Activated CD4-positive, alpha-beta memory T cell treated with anti-CD3 and anti-CD28 coated beads, Interleukin-2, amount 10 ng/mL, durations not matched to agents 7 days and 5 days (primary cell): ENCODE measurements at places on chromosomes 11 and 22. TPM values are rescaled to one million over a fixed set of nuclear protein-coding genes. Genes with fewer than 3 reads are reported as not detected.

Gene FAM118A
- total RNA-seq, result 74.7 TPM

Gene IGF2
- 0.76 TPM for total RNA-seq

Gene IGSF9B
- 66.2 TPM for total RNA-seq

Gene NLRP10
- not detected for total RNA-seq

Gene HBG1
- not detected for total RNA-seq

Gene SLC5A12
- total RNA-seq, result not detected

Gene GRK2
- total RNA-seq, result 333 TPM

Gene CHRM1
- not detected for total RNA-seq

DNA sequence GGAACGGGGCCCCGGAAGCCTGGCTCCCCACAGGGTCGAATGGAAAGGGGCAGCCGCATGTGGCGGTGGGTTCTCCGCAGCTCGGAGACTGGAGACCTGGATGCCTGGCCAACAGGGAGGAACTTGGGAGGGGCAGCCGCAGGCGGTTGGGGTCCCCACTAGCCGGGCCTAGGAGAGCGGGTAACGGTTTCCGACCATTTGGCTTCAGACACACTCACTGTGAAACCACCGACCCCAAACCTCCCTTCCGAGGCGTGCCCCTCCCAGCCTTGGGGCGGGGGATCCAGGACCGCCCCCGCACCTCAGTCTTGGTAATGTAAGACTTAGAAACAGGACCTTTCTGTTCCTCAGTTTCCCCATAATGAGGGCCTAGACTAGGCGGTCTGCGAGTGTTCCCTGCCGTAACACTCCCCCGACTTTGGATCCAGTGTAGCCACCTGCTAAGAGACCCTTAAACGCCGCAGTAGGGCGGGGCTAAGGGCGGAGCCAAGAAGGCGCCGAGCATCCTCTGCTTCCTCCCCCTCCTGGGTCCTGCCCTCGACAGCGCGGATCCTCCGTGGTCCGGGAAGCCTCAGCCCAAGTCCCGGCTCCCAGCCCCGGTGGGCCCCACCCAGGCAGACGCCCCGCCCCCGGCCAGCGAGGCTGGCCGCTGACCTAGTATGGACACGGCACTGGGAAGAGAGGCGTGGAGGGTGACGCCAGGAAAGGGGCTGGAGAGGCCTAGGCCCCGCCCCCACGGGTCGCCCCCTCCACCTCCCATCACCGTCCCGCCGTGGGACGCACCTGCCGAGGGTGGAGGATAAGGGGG, 1.8 kb upstream of the RASGRP2 start:
- peaks cover 28% of the 10 kb centered on the region for H3K36me3 ChIP-seq
- H3K27me3 ChIP-seq, result no peaks in the 10 kb centered on the region
- H3K4me1 ChIP-seq, result peaks cover 53% of the 10 kb centered on the region
- H3K27ac ChIP-seq, result peak overlapping the region; percentile 90

DNA sequence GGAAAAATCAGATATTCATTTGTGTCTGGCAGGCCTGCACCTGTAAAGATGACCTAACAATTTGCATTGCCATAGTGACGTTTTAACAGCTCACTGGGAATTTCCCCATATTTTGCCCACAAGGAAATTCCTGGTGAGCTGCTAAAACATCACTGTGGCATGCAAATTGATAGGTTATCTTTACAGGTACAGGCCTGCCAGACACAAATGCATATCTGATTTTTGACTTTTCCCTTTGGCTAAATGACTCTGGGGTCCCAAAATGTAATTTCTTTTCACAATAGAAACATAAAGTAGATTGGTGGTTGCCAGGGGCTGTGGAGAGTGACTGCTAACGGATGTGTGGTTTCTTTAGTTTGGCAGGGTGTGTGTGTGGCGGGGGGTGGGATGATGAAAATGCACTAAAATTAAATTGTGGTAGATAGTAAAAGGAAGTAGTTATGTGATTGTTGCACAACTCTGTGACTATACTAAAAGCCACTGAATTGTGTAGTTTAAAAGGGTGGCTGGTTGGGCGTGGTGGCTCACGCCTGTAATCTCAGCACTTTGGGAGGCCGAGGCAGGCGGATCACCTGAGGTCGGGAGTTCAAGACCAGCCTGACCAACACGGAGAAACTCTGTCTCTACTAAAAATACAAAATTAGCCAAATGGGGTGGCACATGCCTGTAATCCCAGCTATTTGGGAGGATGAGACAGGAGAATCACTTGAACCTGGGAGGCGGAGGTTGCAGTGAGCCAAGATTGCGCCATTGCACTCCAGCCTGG, 18.5 kb upstream of the FEZ1 start:
- DNase-seq, result peak; percentile 68
- peaks cover 41% of the 10 kb centered on the region for H3K4me1 ChIP-seq
- no peak overlapping the region for H3K4me3 ChIP-seq
- peak overlapping the region; percentile 88 for H3K27ac ChIP-seq

GRCh38 chr11:15941206-15941770, 415.1 kb downstream of the SOX6 start:
- no peak overlapping the region for H3K4me3 ChIP-seq
- no peaks in the 10 kb centered on the region for H3K36me3 ChIP-seq
- no peaks in the 10 kb centered on the region for H3K27me3 ChIP-seq
- DNase-seq, result no peak

- H3K36me3 ChIP-seq, result peaks cover 3% of the 10 kb centered on the region
- no peak overlapping the region for H3K4me3 ChIP-seq
- peaks cover 2% of the 10 kb centered on the region for H3K27me3 ChIP-seq
- DNase-seq, result no peak
- H3K4me1 ChIP-seq, result no peaks in the 10 kb centered on the region
These were observed 41.9 kb downstream of the LRP5 start for GRCh38 chr11:68354148-68354872.

GRCh38 chr22:30054067-30054763, 26.0 kb upstream of the HORMAD2 start:
- no peak overlapping the region for H3K4me3 ChIP-seq
- DNase-seq, result no peak
- peaks cover 6% of the 10 kb centered on the region for H3K27me3 ChIP-seq

- H3K36me3 ChIP-seq, result peaks cover 55% of the 10 kb centered on the region
- no peak overlapping the region for H3K27ac ChIP-seq
- H3K4me1 ChIP-seq, result no peaks in the 10 kb centered on the region
- DNase-seq, result no peak
These were observed 16.9 kb downstream of the SAAL1 start for GRCh38 chr11:18088966-18089365.

- no peak overlapping the region for H3K4me3 ChIP-seq
- H3K27me3 ChIP-seq, result peaks cover 2% of the 10 kb centered on the region
- H3K36me3 ChIP-seq, result no peaks in the 10 kb centered on the region
- no peak overlapping the region for H3K27ac ChIP-seq
- DNase-seq, result no peak
These were observed 142.7 kb upstream of the CTSC start for GRCh38 chr11:88480223-88480622.

GRCh38 chr11:11382858-11383532, 29.9 kb upstream of the CSNK2A3 start:
- H3K4me3 ChIP-seq, result no peak overlapping the region
- DNase-seq, result no peak
- no peaks in the 10 kb centered on the region for H3K36me3 ChIP-seq
- no peaks in the 10 kb centered on the region for H3K4me1 ChIP-seq
- no peak overlapping the region for H3K27ac ChIP-seq

DNA sequence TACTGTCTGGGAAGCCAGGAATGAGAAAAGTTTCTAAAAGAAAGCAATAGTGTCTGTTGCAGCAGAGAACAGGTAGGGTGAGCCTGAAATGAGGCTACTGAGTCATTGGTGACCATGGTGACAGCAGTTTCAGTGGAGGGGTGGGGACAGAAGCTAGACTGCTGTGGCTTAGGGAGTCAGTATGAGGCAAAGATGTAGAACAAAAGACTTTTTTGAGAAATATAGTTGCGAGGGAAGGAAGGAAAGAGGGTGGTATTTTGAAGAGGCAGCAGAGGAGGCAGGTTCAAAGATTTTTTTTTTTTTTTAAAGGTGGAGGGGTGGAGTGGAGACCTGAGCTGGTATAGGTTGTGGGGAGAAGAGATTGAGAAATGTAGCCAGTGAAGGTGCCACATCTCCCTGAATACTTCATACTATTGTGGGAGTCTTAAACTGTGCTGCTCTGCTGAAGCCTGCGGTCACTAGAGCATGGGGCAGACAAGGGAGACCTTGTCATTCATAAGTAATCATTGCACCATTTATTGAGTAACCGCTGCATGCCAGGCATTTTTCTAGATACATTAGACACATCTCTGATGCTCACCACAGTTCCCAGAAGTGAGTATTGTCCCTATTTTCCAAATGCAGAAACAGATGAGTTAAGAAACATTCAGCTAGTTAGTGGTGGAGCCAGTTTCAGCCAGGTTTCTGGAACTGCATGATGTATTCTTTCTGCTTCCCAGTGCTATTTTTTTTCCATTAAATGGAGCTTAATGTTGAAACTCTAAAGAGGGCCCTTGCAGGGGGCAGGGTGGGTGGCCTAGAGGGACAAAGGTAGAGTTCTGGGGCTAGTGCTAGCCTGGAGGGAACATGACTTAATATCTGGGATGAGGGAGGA, 49.9 kb downstream of the STIM1 start:
- peaks cover 68% of the 10 kb centered on the region for H3K4me1 ChIP-seq
- peak overlapping the region; percentile 54 for H3K27ac ChIP-seq
- no peak overlapping the region for H3K4me3 ChIP-seq
- peak; percentile 70 for DNase-seq

GRCh38 chr22:46622081-46622521, 1.9 kb downstream of the GRAMD4 start:
- H3K4me1 ChIP-seq, result no peaks in the 10 kb centered on the region
- no peak overlapping the region for H3K27ac ChIP-seq
- no peak overlapping the region for H3K4me3 ChIP-seq
- H3K36me3 ChIP-seq, result no peaks in the 10 kb centered on the region
- H3K27me3 ChIP-seq, result no peaks in the 10 kb centered on the region

DNA sequence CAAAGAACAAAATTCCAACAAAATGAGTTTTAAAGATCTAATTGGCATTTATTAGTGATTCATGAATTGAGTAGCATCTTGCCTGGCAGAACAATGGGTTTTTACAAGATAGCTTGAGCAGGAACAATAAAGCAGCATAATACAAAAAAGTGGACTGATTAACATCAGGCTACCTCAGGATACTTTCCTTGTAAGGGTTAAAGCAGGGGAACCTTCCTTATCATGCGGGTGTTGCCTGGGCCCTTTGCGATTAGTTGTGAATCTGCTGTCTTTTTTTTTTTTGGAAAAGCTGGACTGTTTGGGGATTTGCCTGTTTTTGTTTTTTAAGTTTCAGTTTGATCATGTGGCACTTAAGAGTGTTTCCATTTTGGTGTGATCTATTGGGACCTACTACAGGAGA, 37.5 kb downstream of the EXPH5 start:
- H3K36me3 ChIP-seq, result no peaks in the 10 kb centered on the region
- no peak for DNase-seq

DNA sequence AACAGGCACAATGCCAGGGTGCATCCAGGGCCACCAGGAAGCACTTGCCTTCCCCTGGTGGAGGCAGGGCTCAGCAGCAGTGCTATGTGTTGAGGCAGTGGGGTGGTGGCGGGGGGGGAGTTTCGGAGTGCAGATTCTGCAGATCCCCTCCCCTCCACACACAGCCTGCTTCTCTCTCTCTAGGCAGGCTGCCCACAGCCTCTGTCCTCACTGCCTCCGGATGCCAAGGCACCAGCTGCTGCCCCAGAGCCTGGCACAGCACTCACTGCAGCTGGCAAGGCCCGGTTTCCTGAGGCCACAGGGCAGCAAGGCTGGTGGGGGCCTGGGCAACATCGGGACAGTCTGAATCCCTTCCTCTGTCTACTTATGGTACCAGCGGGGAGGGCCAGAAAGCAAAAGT, 35.8 kb downstream of the NRXN2 start:
- no peaks in the 10 kb centered on the region for H3K36me3 ChIP-seq
- peaks cover 19% of the 10 kb centered on the region for H3K4me1 ChIP-seq
- DNase-seq, result no peak
- H3K27ac ChIP-seq, result peak overlapping the region; percentile 32

- H3K36me3 ChIP-seq, result no peaks in the 10 kb centered on the region
- H3K4me1 ChIP-seq, result peaks cover 11% of the 10 kb centered on the region
- no peak overlapping the region for H3K27ac ChIP-seq
- peaks cover 45% of the 10 kb centered on the region for H3K27me3 ChIP-seq
- H3K4me3 ChIP-seq, result no peak overlapping the region
These were observed 16.8 kb upstream of the IGLL5 start for GRCh38 chr22:22870577-22871404.

DNA sequence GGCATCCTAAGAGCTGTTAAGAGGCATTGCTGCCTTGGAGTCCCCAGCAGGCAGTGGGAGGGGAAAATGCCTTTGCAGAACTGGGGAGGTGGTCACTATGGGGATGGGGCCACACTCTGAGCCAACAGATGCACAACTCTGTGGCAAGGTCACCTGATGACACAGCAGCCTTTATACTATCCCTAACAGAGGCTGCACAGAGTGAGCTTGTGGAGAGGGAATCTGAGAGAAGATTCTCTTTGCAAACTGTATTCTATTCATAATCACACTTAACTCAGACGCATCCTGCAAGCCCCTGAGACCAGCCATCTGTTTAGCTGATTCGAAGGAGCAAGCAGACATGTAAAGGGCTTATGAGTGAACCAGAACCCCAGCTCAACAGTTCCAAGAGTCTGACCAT, 49.0 kb upstream of the TTC12 start:
- H3K36me3 ChIP-seq, result no peaks in the 10 kb centered on the region
- no peak overlapping the region for H3K4me3 ChIP-seq
- H3K27me3 ChIP-seq, result peaks cover 5% of the 10 kb centered on the region
- peaks cover 6% of the 10 kb centered on the region for H3K4me1 ChIP-seq
- H3K27ac ChIP-seq, result no peak overlapping the region
- DNase-seq, result no peak

- peaks cover 64% of the 10 kb centered on the region for H3K27me3 ChIP-seq
- DNase-seq, result no peak
- H3K4me3 ChIP-seq, result no peak overlapping the region
These were observed 2.5 kb downstream of the FJX1 start for GRCh38 chr11:35620795-35621194.

GRCh38 chr22:39994566-39995392, at the start of gene FAM83F:
Gene FAM83F (plus strand): TSS chr22:39994954. CDS start chr22:39995043, 89 bp downstream.
- H3K4me1 ChIP-seq, result peaks cover 7% of the 10 kb centered on the region
- no peaks in the 10 kb centered on the region for H3K36me3 ChIP-seq
- H3K4me3 ChIP-seq, result peak within 1 kb of the TSS; percentile 13

GRCh38 chr11:20715464-20715863, 46.1 kb downstream of the NELL1 start:
- H3K36me3 ChIP-seq, result no peaks in the 10 kb centered on the region
- H3K27me3 ChIP-seq, result no peaks in the 10 kb centered on the region
- H3K27ac ChIP-seq, result no peak overlapping the region
- H3K4me3 ChIP-seq, result no peak overlapping the region
- H3K4me1 ChIP-seq, result no peaks in the 10 kb centered on the region
- DNase-seq, result no peak

- no peak for DNase-seq
- no peaks in the 10 kb centered on the region for H3K36me3 ChIP-seq
These were observed 6.3 kb downstream of the IGF2 start for GRCh38 chr11:2132874-2133240.

- H3K4me1 ChIP-seq, result peaks cover 8% of the 10 kb centered on the region
- H3K27me3 ChIP-seq, result no peaks in the 10 kb centered on the region
- H3K27ac ChIP-seq, result no peak overlapping the region
- no peak for DNase-seq
- no peak overlapping the region for H3K4me3 ChIP-seq
- H3K36me3 ChIP-seq, result peaks cover 15% of the 10 kb centered on the region
These were observed 8.2 kb downstream of the LTO1 start for GRCh38 chr11:69666752-69667536.

- H3K4me1 ChIP-seq, result peaks cover 5% of the 10 kb centered on the region
- H3K27ac ChIP-seq, result no peak overlapping the region
- peaks cover 26% of the 10 kb centered on the region for H3K27me3 ChIP-seq
- no peak overlapping the region for H3K4me3 ChIP-seq
- no peak for DNase-seq
These were observed 14.3 kb downstream of the OR52K1 start for GRCh38 chr11:4496557-4497248.

- no peak overlapping the region for H3K27ac ChIP-seq
- no peak overlapping the region for H3K4me3 ChIP-seq
- DNase-seq, result no peak
- no peaks in the 10 kb centered on the region for H3K4me1 ChIP-seq
These were observed 128.6 kb downstream of the WNT11 start for GRCh38 chr11:76077575-76078150.

- no peak for DNase-seq
- peaks cover 2% of the 10 kb centered on the region for H3K27me3 ChIP-seq
These were observed 25.8 kb upstream of the PPFIA1 start for GRCh38 chr11:70244698-70245097.
